Muscle of leg (tissue), 16 donors: ENCODE measurements at places on chromosomes 7 and 10. TPM values are rescaled to one million over a fixed set of nuclear protein-coding genes. Genes with fewer than 3 reads are reported as not detected.

MRPS24 gene
- polyA plus RNA-seq = 77.3 TPM

A1CF gene
- not detected for polyA plus RNA-seq

PKD1L1 gene
- polyA plus RNA-seq = 0.63 TPM

ABCC2 gene
- polyA plus RNA-seq = 0.60 TPM

DNA sequence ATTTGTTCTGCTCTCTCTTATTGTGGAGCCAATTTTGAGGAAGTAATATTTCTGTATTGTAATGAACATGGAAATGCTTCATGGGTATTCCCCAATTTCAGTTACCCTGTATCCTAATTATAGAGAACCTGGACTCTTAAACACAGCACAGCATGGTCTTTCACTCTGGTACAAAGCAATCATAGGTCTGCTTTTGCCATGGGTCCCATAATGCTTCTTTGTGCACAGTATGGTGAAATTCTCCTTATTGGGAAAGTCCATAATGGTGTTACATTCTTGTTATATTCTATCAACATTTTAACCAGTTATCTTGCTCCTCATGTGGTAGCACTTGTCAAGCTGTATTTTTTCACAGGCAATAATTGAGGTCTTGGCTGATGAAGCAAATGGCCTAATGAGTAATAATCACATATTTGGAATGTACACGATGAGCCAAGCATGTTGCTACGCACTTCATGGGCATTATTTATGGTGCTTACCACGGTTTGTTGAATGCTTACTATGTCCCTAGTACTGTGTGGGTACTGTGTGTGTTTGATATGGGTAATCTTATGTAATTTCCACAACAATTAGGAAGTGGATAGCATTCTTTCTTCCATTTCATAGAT is 42.9 kb downstream of the PRKG1 start:
- DNase-seq = no peak

DNA sequence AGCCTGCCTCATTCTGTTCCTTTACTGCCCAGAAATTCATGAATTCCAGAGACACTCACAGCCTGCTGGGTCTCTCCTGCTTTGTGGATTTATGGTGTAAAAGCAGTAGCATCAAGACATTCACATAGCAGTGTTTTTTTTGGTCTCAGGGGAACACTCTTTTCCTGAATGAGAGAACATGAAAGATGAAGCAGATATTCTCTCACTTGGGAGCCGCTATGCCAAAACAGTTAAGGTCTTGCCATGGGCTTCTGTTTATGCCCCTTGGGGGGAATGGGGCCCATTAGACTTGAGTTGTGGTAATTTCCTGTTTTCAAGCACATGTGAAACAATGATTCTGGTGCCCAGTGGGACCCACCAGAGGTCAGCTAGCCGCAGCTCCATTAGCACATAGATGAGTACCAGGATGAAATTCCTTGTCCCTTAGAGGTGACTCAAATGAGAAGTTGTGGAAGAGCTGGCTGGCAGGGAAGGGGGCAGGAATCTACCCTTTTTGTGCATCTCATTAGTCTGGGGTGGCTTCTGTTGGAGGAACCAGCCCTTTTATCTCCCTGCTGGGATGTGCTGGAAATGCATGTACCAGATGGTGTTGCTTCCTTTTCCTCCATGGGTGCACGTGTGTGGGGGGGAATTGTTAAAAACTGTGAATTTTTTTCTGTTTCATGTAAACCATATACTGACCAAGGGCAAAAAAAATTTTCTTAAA is 13.3 kb downstream of the BMPER start:
- no peak for DNase-seq

- no peak for DNase-seq
These were observed 96.4 kb downstream of the KCNMA1 start for GRCh38 chr10:77541247-77541646.

DNA sequence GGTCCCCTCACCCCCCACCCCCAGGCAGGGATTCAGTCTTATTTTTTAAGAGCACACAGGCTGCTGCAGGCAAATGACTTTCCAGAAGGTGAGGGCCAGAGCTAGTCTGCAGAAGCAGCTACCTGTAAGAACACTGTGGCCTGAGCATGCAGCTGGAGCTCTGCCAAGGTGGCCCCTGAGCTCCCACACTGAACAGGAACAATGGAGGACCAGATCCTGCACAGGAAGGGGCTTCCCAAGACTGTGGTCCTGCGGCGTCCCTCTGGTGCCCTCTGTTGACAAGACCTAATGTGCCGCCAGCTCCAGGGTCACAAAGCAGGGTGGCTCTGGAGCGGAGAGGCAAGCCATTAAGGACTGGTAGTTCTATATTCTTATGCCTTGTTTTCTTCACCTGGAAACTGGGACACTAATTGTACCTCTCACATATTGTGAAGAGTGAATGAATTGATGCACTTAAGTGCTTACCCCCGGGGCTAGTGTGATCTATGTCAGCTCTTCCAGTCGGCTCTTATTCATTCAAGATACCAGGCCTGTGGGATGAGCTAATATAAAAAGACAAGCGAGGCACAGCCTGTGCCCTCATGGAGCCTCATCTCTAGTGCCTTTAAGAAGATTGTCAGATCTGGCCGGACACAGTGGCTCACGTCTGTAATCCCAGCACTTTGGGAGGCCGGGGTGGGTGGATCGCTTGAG is 8.0 kb upstream of the BEND7 start:
- DNase-seq = peak; percentile 52

- DNase-seq = no peak
These were observed 320.7 kb upstream of the MAGI2 start for GRCh38 chr7:79774150-79774549.
